LoVo (cell line): ENCODE measurements at places on chromosomes 6 and 20.

GRCh38 chr6:29815118-29815750 lies 12.4 kb upstream of the HLA-G start:
- DNase-seq = no peak

GRCh38 chr6:133428295-133428694 lies 187.1 kb downstream of the EYA4 start:
- no peak for DNase-seq

GRCh38 chr20:54133434-54134427 lies 40.1 kb downstream of the CYP24A1 start:
- DNase-seq = peak; percentile 32

DNA sequence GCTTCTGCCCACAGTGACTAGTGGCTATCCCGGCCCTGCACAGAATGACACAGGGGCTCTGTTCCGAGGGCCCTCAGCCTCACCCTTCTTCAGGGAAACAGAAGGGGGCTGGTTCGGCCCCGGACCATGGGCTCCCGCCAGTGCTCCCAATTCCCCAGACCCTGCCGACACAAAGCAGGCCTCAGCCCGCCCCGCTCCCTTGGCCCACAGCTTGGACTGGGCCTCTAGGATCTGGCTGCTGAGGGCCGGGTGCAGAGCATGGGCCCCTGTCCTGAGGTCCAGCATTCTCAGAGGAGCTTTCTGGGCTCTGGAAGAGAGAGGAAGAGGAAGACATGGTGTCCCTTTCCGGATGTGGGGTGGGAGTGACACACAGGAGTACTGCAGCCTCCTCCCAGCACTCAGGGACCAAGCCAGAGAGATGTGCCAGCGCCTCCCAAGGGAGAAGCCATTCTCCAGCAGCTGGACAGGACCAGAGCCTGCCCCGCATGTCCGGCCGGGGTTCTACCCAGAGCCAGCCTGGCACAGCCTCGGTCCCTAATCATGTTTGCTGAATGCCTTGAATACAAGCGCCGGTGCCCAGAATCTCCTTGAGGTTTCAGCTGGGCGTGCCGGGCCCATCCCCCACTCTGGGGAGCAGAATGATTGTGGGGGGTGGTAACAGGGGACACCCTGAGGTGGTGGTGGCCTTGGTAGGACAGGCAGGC lies 23.9 kb downstream of the C20orf203 start:
- no peak for DNase-seq

DNA sequence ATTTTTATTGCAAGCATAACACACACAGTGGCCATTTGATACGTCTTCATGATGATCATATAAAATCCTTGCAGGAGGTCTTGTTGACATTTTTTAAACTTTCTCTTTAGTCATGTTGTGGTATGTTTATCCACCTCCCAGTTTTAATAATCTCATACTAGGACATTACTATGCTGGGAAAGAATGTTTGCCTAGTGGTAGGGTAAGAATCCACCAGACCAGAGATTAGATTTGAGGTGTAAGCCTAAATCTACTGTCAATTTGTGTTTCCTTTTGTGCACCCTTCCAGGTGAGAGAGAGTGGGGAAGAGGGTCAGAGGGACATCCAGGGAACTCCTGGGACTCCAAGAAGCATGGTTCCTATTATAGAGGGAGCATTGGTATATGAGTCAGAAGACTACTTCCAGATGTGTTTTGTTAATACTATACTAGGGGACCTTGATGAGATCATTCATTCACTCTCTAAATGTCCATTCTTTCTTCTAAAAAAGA lies 298.3 kb upstream of the SASH1 start:
- no peak for DNase-seq

- DNase-seq = no peak
Measured at GRCh38 chr6:144939921-144940320, 654.8 kb downstream of the UTRN start.
